Aorta (tissue), 5 donors: ENCODE measurements at places on chromosomes 12 and 14. TPM values are rescaled to one million over a fixed set of nuclear protein-coding genes. Genes with fewer than 3 reads are reported as not detected.

- H3K27ac ChIP-seq = no peak overlapping the region
- H3K4me1 ChIP-seq = no peaks in the 10 kb centered on the region
- no peak overlapping the region for H3K4me3 ChIP-seq
- H3K27me3 ChIP-seq = no peaks in the 10 kb centered on the region
Observed at GRCh38 chr12:74148849-74149248, 388.8 kb upstream of the ATXN7L3B start.

DNA sequence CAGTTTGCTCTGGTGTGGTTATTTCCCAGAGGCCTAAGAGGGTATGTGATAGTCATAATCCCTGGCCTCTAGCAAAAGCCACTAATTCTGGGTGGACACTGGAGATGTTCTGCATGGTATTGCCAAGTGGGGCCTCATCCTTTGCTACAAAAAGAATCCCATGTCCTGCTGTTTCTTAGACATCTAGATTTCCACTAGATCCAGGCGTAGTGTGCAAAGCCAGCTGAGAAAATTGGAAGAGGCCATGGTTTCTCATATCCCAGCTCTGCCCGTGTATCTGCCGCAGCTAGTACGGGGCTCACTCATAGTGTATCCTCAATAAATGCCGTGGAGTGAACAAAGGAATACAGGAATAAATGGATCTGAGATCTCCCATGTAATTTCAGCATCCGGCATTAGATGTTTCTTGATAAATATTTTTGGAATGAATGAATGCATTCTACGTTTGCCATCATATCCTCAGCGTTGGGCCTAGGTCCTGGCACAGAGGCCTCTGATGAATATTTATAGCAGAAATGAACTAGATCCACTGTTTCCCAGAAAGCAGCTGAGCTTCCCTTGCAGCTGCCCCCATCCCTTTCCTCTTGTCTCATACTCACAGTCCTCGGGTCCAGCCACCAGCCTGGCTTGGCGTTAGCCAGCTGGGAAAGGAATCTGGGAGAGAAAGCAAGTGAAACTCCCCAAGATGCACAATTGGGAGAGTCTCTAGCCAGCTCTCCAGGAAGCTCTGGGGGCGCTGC lies 76.3 kb upstream of the NOS1 start:
- H3K4me3 ChIP-seq = no peak overlapping the region
- no peak overlapping the region for H3K27ac ChIP-seq
- no peaks in the 10 kb centered on the region for H3K4me1 ChIP-seq
- no peaks in the 10 kb centered on the region for H3K36me3 ChIP-seq
- no peaks in the 10 kb centered on the region for H3K27me3 ChIP-seq
- no peak for DNase-seq

GRCh38 chr12:123723011-123723410 lies 10.9 kb downstream of the ATP6V0A2 start:
- H3K4me3 ChIP-seq = no peak overlapping the region
- no peak overlapping the region for H3K27ac ChIP-seq
- H3K27me3 ChIP-seq = no peaks in the 10 kb centered on the region

The NGB gene
- not detected for total RNA-seq

DNA sequence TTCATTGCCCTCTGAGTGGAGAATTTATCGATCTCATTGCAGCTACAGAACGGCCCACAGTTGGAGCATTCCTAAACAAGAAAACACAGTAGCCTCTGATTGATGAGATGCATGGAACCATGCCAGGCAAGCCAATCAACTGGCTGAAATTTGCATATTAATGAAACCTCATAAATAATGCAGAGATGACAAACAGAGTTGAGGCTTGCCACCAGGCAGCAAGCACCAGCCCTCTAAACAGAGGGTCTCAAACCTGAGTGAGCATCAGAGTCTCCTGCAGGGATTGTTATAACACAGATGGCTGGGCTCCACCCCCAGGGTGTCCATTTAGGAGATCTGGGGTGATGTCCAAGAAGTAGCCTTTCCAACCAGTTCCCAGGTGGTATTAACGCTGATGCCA lies 60.9 kb upstream of the CMKLR1 start:
- H3K27me3 ChIP-seq = no peaks in the 10 kb centered on the region
- no peak overlapping the region for H3K4me3 ChIP-seq
- H3K4me1 ChIP-seq = no peaks in the 10 kb centered on the region
- no peak for DNase-seq
- no peak overlapping the region for H3K27ac ChIP-seq

The RAD9B gene
- total RNA-seq = 0.57 TPM

DNA sequence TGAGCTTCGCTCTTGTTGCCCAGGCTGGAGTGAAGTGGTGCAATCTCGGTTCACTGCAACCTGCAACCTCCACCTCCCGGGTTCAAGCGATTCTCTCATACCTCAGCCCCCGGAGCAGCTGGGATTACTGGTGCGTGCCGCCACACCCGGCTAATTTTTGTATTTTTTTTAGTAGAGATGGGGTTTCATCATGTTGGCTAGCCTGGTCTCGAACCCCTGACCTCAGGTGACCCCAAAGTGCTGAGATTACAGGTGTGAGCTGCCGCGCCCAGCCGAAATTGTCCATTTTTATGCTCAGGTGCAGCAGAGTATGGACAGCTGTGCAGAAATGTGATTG lies 19.2 kb upstream of the CYP46A1 start:
- H3K27ac ChIP-seq = no peak overlapping the region
- H3K4me3 ChIP-seq = no peak overlapping the region
- no peak for DNase-seq

GRCh38 chr12:103901518-103902173 lies 28.6 kb upstream of the HSP90B1 start:
- no peaks in the 10 kb centered on the region for H3K4me1 ChIP-seq
- H3K4me3 ChIP-seq = no peak overlapping the region
- H3K36me3 ChIP-seq = no peaks in the 10 kb centered on the region
- no peaks in the 10 kb centered on the region for H3K27me3 ChIP-seq
- H3K27ac ChIP-seq = no peak overlapping the region

- H3K27ac ChIP-seq = no peak overlapping the region
- H3K27me3 ChIP-seq = no peaks in the 10 kb centered on the region
- peaks cover 4% of the 10 kb centered on the region for H3K4me1 ChIP-seq
- DNase-seq = no peak
- no peaks in the 10 kb centered on the region for H3K36me3 ChIP-seq
Observed at GRCh38 chr14:63504648-63505047, 38.5 kb downstream of the PPP2R5E start.
